ENCODE measurements at places on chromosomes 1 and 21.

GRCh38 chr1:179217943-179218507 lies 11.5 kb downstream of the ABL2 start:
- DNase-seq: no peak

GRCh38 chr1:229119876-229120275 lies 151.0 kb upstream of the RAB4A start:
- no peak for DNase-seq

- no peak for DNase-seq
Observed at GRCh38 chr21:39073063-39073462, 110.2 kb downstream of the PSMG1 start.

DNA sequence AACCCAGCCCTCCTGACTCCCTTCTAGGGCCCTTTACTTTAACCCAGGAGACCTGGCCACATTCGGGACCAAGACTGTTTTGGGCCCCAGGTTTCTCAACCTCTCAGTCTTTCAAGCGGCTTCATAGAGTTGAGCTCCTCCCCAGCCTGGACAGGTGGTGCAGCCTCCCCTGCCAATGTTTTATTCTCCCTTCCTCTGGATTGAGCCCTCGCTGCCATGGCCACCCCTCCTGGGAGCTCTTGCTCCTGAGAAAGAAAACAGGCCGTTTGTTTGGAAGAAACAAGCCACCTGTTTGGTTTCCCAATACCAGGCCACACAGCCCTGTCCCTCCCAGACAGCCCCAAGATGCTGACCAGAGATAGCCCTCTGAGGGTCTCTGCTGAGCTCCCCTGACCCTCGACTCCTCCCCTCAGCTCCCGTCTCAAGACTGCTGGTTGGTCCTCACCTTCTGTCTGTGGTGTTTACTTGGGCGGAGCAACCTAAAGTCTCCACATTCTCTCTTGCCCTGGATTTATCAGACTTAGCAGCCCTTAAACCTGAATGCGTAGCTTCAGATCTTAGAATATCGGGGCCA lies 3.3 kb downstream of the TMEM51 start:
- DNase-seq: no peak

- no peak for DNase-seq
Observed at GRCh38 chr21:41873426-41873825, 5.7 kb downstream of the PRDM15 start.

DNA sequence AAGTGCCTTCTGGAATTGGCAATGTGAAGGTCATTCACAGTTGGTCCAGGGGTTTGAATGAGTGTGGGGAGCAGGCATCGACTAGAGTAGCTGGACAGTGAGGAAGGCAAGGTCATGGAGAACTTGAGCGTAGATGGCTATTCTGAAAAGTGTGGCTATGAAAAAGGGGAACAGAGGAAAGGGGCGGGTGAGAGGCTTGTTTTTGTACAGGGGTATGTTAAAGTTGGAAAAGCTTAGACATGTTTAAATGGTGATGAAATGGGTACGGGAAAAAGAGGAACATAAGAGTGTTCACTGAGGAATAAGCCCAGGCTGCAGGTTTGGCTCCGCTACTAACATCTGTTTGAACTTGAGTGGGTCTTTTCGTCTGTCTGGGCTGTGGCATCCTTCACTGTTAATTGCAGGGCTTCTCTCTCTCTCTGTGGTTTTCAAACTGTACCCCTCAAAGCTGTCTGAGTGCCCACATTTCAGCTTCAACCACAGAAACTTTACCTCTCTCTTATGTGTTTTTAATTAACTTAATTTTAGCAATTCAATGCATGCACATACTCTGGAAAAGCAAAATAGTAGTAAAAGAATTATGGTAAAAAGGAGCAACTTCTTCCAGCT lies 70.8 kb upstream of the COA6 start:
- DNase-seq: no peak

DNA sequence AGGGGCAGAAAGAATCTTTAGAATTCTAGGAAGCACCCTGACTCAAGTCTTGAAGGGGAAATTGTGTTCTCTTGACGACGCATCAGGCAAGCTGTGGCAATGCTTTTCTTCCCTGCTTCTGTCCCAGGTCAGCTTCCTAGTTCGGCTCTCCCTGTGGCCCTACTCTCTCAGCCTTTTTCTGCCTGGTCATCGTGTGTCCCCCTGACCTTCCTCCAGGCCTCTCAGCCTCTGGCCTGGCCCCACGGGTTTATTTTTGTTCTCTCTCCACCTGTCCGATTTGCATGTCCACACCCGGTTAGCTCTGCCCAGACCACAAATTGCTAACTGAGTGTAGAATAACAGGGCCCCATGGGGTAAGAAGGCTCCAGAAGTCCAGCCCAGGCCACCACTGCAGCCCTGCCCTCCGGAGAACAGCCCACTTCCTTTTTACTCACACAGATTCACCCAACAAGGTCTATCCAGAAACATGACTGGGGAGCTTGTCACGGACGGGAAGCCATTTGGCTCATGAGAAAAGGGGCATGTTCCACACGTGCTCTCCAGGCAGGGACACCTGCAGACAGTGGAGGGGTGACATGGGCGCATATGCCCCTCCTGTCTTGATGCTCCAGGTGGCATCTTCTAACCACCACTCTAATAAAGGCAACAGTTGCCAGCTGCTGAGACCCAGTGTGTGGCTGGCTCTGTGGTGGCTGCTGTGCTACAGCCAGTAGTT lies 9.8 kb downstream of the KCNN3 start:
- DNase-seq: no peak

DNA sequence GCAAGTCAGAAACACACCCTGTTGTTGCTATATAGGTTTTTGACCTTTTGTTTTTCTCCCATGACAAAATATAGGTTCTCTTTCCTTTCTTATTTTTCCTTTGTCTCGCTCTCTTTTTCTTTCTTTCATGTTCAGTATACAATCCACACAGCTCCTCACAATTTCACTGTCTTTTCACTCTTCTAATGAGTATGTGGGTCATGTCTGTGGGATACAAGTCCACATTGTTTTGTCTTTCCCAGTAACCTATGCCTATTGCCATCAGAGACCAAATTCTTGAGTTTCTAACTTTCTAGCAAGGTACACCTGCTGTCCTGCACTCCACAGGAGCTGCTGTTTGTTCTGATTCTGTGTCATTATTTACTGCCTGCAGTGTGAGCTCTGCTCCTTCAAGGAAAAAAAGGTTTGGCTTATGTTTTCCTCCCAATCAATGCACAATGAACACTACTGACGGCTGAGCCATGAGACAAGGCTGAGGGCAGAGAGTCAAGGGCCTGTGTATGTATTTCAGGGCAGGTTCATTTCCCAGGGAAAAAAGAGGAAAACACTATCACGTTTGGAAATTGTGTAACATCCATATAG lies 453.8 kb downstream of the NEGR1 start:
- DNase-seq: no peak

GRCh38 chr21:41651830-41652229 lies 115.0 kb downstream of the RIPK4 start:
- no peak for DNase-seq

DNA sequence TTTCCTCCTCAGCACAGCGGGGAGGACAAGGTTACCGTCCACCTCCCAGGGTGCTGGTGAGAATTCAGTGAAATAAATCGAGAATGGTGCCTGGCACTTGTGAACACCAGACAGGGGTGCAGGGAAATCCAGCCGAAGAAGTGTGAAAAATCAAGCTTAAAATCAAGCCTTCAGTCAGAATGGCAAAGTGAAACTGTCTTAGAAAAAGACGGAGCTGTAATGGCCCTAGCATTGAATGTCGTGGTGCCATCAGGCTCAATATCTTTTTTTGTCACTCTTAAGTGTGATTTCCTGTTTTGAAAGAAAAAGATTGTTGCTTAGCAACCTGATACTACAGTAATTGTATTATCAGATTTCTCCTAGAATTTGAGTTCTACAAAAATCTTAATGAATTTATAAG lies 22.1 kb downstream of the EDARADD start:
- no peak for DNase-seq

GRCh38 chr1:228233136-228233535 lies 25.3 kb downstream of the OBSCN start:
- no peak for DNase-seq

DNA sequence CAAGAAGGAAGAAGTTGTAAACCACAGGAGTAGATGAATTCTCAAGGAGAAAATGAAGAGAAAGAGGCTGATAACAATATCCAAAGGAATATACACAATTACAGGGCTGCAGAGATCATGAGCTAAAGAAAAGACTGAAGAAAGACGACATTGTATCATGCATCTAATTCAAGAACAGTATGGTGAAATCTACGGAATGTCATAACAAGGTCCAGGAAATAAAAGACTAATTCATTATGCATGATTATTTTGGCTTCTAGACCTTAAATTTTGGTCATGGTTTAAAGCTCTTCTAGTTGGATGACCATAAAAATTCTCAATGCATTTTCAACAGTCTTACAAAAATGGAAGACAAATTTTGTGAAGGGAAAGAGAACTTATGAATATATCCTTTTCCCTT lies 71.7 kb downstream of the SH3GLB1 start:
- DNase-seq: no peak

DNA sequence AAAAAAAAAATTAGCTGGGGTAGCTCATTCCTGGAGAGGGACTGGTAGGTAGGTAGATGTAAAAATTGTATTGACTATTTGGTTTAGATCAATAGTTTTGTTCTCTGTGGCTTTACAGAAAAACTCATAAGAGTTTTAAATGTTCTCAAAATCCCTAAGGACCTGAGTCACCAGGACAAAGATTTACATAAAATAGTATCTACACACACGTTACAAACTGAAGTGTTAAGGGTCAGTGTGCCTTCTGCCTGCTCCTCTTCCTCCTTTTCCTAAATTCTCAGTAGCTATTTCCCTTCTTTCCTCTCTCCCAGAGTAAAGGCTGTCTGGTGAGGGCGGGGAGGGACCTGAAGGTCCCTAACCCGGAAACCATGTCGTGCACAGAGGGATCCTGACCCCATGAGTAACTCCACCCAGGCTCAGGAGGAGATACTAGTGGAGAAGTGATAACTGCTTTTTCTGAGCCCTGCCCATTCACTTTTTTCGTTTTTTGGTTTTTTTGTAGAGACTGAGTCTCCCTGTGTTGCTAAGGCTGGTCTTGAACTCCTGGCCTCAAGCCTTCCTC lies 8.1 kb downstream of the PLEKHM2 start:
- DNase-seq: no peak

DNA sequence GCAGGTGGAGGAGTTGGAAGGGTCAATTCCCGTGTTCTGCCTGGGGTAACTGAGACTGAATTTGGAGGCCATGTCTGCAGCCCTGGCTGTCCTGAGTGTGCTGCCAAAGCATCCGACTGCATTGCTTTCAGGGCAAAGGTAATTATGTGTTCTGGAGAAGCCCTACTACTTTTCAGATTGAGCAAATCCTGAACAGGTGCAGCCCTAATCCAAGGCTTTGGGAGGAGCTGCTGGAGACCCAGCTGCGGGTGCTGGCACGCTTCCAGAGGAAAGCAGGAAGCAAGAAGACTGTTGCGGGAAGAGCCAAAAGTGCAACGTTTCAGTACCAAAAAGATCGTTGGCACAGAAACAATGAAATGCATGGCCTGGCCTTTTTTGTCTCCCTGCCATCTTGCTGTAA lies 73.7 kb upstream of the NRIP1 start:
- DNase-seq: no peak

DNA sequence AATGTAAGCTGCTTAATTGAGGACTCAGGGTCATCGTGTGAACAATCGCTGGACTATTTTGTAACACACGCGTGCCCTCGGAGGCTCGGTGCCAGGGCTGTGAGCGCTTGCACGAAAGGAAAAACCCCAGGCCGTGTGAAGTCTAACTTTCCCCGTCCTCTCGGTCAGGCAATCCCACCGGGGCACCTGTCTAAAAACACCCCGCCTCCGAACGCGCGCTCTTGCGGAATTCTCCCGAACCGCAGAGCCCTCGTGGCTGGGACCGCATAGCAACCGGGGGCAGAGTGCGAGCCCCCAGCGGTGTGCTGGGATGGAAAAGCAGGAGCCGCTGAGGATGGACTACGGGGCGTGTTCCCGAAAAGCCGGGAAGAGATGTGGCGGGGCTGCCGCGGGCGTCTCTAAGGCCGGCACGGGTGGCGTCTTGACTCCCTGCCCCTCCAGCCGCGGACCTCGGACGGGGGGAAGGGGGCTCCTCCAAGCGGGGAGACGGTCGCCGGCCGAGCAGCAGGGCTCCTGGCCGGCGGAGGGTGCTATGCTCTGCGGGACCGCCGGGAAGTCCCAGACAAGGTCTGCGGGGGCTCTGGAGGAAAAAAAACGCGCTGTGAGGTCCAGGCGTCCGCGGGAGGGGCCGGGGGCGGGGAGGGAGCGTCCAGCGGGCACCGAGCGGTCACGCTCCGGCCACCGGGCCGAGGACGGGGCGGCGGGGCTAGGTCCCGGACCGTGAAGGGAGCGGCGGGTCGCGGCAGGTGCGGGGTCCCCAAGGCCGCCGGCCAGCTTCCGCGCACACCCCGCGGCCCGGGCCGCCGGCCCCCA lies 936 bp downstream of the ZBTB21 start:
- no peak for DNase-seq

GRCh38 chr1:95039360-95040031 lies 33.3 kb downstream of the ALG14 start:
- no peak for DNase-seq

DNA sequence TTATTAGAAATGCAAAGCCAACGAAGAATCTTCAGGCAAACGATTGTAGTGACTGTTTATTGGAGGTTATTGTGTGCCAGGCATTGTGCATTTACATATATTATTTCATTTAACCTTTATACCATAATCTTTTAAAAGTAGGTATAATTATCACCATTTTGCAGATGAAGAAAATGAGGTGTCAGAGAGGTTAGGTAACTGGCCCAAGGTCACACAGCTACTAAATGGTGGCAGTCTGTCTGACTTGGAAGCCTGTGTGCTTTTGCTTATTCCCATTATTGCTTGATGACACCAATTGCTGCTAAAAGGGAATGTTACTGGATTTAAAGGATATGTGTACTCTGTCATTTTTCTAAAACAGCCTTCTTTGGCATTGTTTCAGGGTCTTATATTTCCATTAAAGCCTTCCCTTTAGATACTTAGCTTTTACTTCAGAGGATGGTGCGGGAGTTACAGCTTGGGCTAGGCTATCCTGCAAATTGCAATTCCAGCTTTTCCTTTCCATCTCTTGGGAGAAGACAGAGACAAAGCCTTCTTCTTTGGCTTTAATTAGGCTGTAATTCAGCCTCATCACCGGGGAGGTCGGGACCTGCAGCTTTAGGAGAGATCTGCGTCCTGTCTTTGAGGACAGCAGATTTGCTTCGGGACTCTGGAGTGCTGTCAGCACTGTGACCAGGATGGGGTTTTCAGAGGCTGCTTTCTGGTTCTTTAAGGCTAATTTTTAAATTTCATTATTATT lies 37.4 kb upstream of the ERRFI1 start:
- DNase-seq: no peak

GRCh38 chr1:151898519-151898991 lies 10.8 kb downstream of the THEM4 start:
- no peak for DNase-seq

- no peak for DNase-seq
Observed at GRCh38 chr1:244854166-244854565, 10.2 kb downstream of the HNRNPU start.

GRCh38 chr1:240784776-240785175 lies 172.8 kb upstream of the GREM2 start:
- DNase-seq: no peak
